Chondrocyte (in vitro differentiated cells): ENCODE measurements at places on chromosomes 2 and 18. TPM values are rescaled to one million over a fixed set of nuclear protein-coding genes. Genes with fewer than 3 reads are reported as not detected.

FASTKD2 gene
- 15.7 to 24.8 TPM (median 16.8 TPM) in 3 replicates for total RNA-seq

DNA sequence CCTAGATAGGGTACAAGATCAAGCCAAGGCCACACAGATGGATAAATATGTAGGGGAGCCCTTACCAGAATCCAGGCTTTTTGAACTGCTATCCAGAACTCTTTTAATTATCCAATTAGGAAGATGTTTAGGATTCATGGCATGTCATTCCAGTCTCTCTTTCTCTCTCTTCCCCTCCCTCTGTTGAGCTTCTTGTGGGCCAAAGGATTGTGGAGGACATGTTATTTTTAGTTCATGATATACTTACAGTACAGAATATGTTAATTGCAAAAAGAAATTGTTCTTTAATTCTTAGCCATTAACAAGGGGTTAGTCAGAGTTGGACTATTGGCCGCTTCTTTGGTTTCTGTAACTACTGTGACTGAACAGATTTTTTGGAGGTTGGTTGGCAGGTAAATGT is 113.0 kb downstream of the SETBP1 start:
- no peaks in the 10 kb centered on the region for H3K27me3 ChIP-seq
- H3K27ac ChIP-seq = peak overlapping the region; percentile 68
- peaks cover 58% of the 10 kb centered on the region for H3K4me1 ChIP-seq
- DNase-seq = no peak
- no peaks in the 10 kb centered on the region for H3K36me3 ChIP-seq
- H3K4me3 ChIP-seq = no peak overlapping the region

LIMS4 gene
- total RNA-seq = 2.2 to 4.2 TPM (median 3.3 TPM) in 3 replicates

DNA sequence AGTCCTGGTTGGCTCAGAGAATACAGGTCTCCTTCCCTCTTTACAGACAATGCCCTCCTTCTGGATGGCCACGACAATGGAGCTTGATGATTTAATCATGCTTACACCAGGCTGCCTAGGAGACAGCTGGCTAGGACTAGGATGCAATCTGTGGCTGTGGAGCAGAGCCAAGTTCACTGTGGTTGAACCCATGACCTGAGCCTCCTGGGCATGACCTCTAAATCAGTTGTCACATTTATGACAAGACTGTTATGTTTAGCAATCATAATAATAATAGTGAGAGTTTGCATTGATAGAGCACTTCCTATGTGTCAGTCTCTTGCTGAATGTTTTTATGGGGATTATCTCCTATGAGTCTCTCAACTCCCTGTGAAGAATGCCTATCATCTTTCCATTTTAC is 244.1 kb downstream of the ICOS start:
- H3K4me1 ChIP-seq = no peaks in the 10 kb centered on the region
- H3K36me3 ChIP-seq = no peaks in the 10 kb centered on the region
- no peak overlapping the region for H3K27ac ChIP-seq
- no peak overlapping the region for H3K4me3 ChIP-seq

SNED1 gene
- 1.6 to 2.9 TPM (median 1.9 TPM) in 3 replicates for total RNA-seq

GRCh38 chr2:162143969-162144368 is 8.1 kb downstream of the GCG start:
- DNase-seq = no peak
- H3K27me3 ChIP-seq = peaks cover 42% of the 10 kb centered on the region
- H3K4me1 ChIP-seq = peaks cover 10% of the 10 kb centered on the region
- H3K27ac ChIP-seq = no peak overlapping the region
- no peaks in the 10 kb centered on the region for H3K36me3 ChIP-seq
- no peak overlapping the region for H3K4me3 ChIP-seq

DPP10 gene
- total RNA-seq = not detected in 3 replicates

SAG gene
- total RNA-seq = not detected in 3 replicates

GRCh38 chr2:110720547-110720946 is 11.8 kb upstream of the ACOXL start:
- H3K27me3 ChIP-seq = peaks cover 27% of the 10 kb centered on the region
- peaks cover 17% of the 10 kb centered on the region for H3K4me1 ChIP-seq
- no peak overlapping the region for H3K4me3 ChIP-seq
- no peak overlapping the region for H3K27ac ChIP-seq
- DNase-seq = no peak

C2orf78 gene
- total RNA-seq = not detected in 3 replicates

SERPINB13 gene
- total RNA-seq = not detected in 3 replicates
